Left lung (tissue), 14 donors: ENCODE measurements at places on chromosomes 7 and 10.

DNA sequence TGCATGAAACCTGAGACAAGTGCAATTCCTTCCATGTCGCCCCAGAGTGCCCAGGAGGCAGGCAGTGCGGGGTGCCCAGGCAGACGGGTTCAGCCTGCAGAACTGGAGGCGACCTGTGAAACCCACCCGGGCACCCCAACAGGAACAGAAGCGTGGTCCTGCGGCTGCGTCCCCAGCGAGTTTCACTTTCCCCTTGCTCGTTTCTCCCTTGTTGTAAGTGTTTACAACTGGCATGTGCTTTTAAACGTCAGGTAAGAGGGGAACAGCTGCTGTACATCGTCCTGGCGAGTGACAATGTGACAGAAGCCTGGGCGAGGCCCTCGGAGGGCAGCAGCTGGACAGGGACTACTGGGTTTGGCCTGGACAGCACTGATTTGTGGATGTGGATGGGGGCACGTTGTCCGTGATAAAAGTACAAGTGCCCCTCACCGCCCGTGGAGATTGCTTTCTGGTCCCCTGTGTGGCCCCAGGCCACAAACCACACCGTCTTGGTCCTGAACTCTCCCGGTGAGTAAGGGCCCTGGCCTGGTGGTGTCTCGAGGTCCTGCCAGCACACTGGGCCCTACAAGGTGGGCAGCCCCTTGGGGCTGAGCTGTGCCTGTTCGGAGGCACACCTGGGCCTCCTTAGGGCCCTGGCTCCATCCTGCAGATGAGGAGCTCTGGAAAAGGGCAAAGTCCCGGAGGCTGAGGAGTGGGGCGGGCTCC, 4.0 kb downstream of the VENTX start:
- no peak for DNase-seq

GRCh38 chr7:69489533-69489932, 108.7 kb upstream of the AUTS2 start:
- DNase-seq: no peak

DNA sequence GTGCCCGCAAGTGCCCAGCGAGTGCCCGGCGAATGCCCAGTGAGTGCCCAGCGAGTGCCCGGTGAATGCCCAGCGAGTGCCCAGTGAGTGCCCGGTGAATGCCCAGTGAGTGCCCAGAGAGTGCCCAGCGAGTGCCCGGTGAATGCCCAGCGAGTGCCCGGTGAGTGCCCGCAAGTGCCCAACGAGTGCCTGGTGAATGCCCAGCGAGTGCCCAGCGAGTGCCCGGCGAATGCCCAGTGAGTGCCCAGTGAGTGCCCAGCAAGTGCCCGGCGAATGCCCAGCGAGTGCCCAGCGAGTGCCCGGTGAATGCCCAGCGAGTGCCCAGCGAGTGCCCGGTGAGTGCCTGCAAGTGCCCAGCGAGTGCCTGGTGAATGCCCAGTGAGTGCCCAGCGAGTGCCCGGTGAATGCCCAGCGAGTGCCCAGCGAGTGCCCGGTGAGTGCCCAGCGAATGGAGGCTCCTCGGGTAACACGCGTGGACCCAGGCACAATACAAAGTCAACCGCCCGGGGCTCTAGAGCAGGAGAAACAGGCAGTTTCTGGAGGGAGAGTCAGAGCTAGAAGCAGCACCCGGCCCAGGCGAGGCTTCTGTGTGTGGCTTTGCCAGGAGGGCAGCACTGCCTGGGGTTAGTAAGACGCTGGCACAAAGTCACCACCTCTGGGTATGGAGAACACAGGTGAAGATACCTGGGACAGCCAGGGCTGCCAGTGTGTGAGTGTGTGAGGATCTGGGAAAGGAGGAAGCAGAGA, 38.2 kb upstream of the CFAP46 start:
- no peak for DNase-seq

- DNase-seq: no peak
Measured at GRCh38 chr7:21844742-21845141, 101.0 kb downstream of the CDCA7L start.

- peak; percentile 24 for DNase-seq
Measured at GRCh38 chr10:17599089-17599488, 18.1 kb downstream of the HACD1 start.
